Stimulated activated CD8-positive, alpha-beta memory T cell treated with anti-CD3 and anti-CD28 coated beads, Interleukin-4, amount 100 ng/mL, for 4 hours (primary cell): ENCODE measurements at places on chromosomes 11 and 22.
A peak's percentile ranks its signal among the peaks of the same experiment; 100 is the strongest.

- DNase-seq: no peak
These were observed 83.6 kb downstream of the FLI1 start for GRCh38 chr11:128777369-128778011.

GRCh38 chr11:104657083-104657482 lies 241.2 kb downstream of the CASP12 start:
- no peak for DNase-seq

GRCh38 chr11:131999084-131999483 lies 628.7 kb downstream of the NTM start:
- no peak for DNase-seq

GRCh38 chr11:30485756-30486155 lies 100.4 kb downstream of the MPPED2 start:
- no peak for DNase-seq

GRCh38 chr11:65744026-65744698 lies 23.6 kb upstream of the RNASEH2C start:
- DNase-seq: no peak

DNA sequence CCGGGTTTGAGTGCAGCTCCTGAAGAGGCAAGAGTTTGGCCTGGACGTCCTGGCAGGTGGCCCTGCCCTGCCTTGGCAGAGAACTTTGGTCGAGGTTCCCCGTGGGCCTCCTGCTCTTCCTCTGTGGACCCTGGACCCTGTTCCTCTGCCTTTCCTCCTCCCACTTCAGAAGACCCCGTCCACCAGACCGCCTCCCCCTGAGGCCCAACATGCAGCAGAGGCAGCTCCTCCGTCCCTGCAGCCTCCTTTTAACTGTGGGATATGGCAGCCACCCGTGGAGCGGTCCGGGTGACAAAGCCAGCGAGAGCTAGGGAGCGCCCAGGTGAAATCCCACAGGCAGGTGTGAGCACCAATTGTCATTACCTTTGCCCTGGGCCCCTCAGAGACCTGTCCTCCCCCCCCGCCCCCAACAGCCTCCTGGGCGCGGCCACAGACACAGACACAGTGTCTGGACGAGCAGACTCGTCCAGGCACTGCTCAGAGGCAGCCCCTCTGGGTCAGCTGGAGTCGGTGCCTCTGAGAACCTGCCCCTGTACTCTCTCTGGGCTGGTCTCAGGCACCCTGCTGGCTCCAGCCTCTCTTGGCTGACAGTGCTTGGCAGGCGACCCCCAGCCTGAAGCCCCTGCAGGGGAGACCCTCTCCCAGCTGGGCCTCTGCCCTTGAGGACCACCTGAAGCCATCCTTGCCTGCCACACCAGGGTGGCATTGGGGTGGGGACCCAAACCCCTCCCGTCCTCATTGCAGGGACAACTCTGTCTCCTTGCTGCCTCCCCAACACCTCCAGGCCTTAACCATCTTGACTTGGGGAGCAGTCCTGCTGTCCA lies 4.1 kb upstream of the PTDSS2 start:
- no peak for DNase-seq

GRCh38 chr22:37121887-37122591 lies 12.5 kb upstream of the TMPRSS6 start:
- DNase-seq: peak; percentile 89

DNA sequence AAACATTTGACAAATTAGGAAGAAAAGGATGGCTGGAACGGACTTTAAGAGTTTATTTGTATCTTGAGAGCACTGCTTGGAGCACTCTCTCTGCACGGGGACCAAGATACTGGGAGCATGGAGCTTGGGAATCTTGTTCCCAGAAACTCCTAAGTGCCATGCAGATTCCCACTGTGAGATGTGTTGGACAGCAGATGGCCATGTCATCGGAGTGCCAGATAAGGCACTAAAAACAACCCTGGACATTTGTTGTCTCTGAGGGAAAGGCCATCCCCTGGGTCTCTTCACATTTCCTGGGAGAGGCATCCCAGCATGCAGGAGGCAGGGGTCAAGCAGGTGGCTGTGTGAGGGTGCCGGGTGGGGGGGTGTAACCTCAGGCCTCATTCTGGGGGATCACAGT lies 2.9 kb downstream of the KIRREL3 start:
- DNase-seq: no peak

DNA sequence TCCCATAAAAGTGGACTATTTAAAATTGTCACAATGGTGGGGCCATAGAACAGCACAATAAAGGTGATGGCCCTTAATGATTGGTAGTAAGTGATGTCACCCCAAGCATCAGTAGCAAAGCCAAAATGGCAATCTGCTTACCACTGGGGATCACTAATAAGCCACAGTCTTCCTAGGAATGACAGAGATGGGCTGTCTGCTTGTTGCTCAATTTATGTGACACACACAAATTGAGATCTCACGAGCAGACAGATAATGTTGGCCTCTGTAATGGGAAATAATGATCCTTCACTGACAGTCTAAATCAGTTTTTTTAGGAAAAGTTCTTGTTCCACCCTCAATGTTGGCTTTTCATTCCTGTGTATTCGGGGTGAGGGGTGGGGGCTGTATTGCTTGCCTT lies 515.1 kb downstream of the BRD1 start:
- DNase-seq: no peak

DNA sequence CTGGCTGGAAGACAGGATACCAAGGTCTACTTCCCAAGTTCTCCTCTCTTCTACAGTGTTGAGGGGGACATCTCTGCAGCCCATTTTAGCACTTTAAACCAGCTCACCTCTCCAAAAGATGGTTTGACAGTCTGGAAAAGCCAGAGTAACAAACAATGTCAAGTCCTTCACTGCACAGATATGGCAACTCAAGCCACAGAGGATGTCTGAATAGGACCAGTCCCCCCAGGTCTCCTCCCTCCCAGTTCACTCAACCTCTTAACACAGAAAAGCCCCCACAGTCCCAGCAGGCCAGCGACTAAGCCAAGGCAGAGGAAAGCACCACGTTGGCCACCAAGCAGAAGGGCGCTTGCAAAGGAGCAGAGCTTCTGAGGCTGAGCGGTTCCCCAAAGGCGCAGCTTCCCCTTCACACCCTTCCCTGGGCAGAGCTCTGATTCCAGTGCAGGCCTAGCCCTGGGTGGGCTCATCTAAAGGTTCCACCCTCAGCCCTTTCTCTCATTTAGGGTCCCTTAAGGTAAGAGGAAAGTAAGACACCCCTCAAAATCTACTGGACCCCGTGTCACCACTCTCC lies 62.7 kb downstream of the PAK1 start:
- DNase-seq: no peak

- no peak for DNase-seq
These were observed 2.0 kb downstream of the GTF2H1 start for GRCh38 chr11:18324381-18324780.

DNA sequence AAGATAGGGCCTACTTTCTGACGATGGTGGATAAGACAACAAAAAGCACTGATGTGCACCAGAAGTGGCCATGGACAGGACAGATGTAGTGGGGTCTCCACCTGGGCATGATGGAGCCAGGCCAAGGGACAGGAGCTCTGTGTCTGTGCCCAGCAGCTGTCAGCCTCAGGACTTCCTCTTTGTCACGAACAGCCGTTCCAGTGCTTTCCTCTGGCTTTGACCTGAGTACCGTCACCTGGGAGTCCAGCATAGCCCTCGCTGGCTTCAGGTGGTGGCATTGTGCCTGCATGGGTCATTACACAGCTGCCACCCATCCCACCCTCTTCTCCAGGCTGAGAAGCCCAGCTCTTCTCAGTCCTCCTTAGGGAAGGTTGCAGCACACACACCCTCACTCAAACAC lies 137.8 kb downstream of the GRIK4 start:
- no peak for DNase-seq

- no peak for DNase-seq
These were observed 445.1 kb upstream of the ISX start for GRCh38 chr22:34620832-34621231.

- no peak for DNase-seq
These were observed 5.4 kb downstream of the KREMEN1 start for GRCh38 chr22:29078036-29078868.

DNA sequence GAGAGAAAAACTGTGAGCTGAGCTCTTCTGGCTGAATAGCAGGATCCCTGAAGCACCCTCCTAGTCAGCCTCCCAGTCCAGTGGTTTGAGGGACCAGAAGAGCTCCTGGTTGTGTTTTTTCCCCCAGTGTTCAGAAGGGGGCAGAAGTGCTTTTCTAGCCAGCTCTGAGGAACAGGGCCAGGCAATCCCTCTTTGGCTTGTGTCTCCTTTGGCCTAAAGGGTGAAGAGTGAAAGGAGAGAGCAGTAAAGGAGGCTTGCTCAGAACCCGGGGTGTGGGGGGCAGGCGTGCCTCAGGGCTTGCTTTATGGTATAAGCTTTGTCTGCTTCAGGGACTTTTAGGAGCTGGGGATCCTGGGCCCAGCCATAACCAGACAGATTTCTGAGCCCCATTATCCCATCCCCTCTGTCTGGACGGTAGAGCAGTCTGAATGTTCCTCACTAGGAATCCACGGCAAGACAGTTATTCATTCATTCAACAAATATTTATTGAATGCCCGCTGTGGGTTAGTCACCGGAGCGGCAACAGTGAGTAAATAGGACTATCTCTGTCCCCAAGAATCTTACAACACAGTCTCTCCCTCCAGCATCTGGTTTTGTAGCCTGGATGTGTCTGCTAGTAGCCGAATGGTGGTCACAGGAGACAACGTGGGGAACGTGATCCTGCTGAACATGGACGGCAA lies 14.5 kb downstream of the ACP2 start:
- no peak for DNase-seq

DNA sequence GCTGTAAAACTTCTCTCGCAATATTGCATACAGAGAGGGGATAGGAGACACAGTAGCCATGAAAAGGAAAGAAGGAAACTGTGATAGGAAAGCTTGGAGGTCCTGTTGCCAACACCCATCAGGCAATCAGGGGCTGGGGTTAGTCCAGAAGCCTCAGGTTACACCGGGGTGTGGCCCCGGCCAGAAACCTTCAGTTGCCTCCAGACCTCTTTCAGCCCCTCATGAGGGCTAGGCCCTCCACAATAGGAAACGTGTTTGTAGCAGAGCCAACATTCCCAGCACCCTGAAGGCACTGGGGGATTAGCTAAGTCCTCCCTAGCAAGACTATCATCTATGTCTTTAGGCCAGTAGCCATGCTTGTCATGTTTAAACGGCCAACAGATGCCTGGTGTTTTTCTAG lies 1048.0 kb upstream of the CNTN5 start:
- no peak for DNase-seq

DNA sequence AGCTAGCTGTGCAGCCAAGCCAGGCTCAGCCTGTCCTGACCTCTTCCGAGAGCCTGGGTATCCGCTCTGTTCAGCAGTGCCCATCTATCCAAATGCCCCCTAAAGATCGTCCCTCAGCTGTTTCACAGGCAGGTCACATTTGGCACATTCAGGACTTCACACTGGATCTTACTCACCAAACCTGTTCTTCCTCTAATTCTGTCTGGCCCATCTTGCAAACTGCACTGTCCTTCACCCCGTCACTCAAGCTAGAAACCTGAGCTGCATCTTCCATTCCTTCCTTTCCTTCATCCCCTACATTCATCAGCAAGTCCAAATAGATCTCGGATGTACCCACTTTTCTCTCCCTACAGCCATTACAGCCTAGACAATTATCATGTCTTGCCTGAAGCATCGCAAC lies 60.7 kb upstream of the CSNK2A3 start:
- DNase-seq: no peak

GRCh38 chr11:43367382-43368178 lies 8.9 kb downstream of the TTC17 start:
- no peak for DNase-seq

DNA sequence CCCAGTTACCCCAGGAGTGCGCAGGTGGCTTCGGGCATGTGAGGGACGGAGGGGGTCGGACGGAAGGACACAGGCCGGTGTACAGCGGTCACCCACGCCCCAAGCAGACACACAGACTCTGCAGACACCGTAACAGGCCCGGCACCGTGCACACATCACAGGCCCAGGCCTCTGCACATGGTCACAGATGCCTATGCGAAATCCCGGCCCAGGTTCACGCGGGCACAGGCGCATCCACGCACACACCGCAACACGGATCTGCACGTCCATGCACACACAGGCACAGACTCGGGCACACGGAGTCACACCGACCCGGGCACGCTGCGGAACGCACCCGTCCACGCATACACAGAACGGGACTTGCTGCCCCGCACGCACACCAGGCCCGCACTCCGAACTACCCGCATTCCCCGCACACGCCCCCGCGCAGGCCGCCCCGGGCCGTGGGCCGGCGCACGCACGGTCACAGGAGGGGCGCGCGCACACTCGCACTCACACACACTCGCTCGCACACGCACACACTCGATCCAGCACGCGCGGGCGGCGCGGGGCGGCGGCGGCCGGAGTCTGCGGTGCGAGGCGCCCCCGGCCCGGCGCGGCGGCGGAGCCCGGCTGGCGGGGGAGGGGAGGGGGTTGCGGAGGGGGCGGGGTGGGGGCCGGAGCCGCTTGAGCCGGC lies at the start of gene MGAT3:
Gene MGAT3 (plus strand): TSS at position 491 of the 676 bp plus-strand sequence. CDS start 30,336 bp downstream, outside the sequence.
- no peak for DNase-seq

DNA sequence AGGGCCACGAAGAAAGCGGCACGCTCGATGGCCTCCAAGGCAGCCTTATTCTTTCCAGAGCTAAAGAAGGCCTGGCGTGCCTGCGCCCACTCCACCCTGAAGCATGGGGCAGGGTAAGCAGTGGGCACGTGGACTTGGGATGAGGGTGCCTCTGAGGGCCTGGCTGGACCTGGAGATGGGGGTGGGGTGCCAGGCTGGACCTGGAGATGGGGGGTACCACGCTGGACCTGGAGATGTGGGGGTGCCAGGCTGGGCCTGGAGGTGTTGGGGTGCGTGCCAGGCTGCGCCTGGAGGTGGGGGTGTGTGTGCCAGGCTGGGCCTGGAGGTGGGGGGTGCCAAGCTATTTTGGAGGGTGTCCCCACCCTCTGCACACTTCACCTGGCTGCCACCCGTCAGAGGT lies 5.3 kb downstream of the CPT1B start:
- DNase-seq: no peak

GRCh38 chr11:125020342-125020741 lies 42.8 kb upstream of the SLC37A2 start:
- no peak for DNase-seq

GRCh38 chr11:62556875-62557631 lies 10.4 kb upstream of the AHNAK start:
- DNase-seq: no peak

- DNase-seq: no peak
These were observed 17.9 kb downstream of the CLNS1A start for GRCh38 chr11:77619576-77620198.

- DNase-seq: no peak
These were observed 114.7 kb downstream of the MSANTD4 start for GRCh38 chr11:105907319-105907718.

GRCh38 chr11:14340721-14341120 lies 18.3 kb downstream of the RRAS2 start:
- no peak for DNase-seq

DNA sequence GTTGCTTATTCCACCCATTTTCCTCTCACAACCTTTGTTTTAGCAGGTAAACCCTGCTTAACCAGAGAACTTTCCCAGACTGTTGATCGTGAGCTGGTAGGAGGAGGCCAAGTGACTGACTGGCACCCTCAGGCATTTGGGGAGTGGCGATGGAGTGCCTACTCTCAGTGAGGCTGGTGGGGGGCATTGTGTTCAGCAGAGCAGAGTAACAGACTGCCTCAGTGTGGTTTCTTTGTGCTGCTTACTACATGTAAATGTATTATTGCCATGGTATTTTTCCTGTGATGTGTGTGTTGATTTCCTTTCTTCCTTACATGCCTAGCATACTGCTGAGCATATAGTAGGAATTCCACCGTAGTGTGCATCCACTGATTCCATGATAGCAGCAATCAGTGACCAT lies 2.6 kb downstream of the MARK2 start:
- no peak for DNase-seq

GRCh38 chr11:11414996-11415395 lies 61.9 kb upstream of the CSNK2A3 start:
- DNase-seq: no peak
